ENCODE measurements at places on chromosomes 5 and 9.

DNA sequence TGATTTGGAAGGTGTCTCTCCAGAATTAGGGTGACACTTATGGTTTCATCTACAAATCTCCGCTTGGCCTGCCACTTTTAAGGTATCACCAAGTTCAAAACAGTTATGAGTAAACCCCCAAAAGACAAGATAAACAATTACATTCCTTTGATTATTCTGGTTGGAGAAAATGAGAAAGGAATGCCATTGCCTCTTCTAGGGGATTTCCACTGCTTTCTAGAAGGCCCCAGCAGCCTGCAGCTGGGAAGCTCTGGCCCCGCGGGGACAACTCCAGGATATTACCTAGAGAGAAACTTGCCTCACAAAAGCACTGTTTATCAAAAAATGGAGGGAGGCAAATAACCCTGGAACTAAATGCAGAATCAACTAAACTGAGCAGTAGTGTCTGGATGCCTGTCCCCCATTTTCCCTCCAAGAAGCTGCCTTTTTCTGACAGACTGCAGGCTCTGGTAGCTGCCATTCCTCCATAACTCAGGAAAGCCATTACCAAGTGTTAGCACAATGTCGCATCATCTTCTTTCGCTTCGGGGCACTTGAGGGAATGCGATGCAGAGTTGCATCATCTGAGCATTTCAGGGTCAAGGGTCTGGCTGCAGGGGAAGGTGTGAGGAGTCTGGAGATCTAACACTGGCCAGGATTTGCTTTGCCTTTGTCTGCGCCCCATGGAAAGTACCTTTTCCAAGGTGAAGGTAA is 71.5 kb upstream of the PLPP6 start:
- DNase-seq: no peak

- no peak for DNase-seq
Observed at GRCh38 chr5:15525703-15526275, 25.8 kb downstream of the FBXL7 start.

DNA sequence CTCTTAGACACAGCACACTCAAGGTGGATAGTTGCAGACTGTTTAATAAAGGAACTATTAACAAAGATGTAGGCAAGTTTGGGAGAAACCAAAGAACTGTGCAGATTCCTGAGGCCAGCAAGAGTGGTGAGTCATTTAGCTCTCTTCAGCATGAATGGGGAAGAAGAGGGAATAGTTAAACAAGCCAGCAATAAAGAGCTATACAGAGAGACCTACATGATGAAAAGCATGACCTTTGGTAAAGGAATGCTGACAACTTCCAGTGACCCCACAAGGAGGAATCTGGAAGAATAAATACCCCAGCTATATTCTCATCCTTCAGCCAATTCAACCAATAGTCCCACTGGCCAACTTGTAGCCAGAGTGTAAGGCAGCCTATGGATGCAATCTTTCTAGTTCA is 706.0 kb upstream of the GRAMD2B start:
- DNase-seq: no peak

GRCh38 chr5:177426566-177427210 is at the start of gene GRK6:
GRK6 (plus strand) TSS chr5:177426676; CDS start chr5:177426846, 170 bp downstream.
- DNase-seq: no peak

DNA sequence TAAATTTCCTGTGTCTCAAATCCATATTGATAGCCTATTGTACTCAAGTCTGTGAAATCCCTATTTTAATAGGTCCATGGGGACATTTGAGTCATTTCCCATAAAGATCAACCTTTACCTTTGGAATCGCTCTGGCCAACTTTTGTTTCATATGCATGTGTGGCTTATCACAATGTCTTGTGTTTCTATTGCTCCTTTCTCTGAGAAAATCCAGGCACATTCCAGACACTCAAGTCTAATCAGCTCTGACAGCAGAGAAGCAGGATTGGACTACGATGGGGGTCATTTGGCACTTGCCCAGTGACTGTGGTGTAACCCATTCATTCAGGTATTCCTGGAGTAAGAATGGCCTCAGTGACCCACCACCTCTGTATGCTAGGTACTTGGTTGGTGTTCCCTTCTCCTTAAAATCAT is 48.4 kb downstream of the ACTBL2 start:
- DNase-seq: no peak

- no peak for DNase-seq
Observed at GRCh38 chr9:136981588-136982231, 1.1 kb upstream of the LCNL1 start.

DNA sequence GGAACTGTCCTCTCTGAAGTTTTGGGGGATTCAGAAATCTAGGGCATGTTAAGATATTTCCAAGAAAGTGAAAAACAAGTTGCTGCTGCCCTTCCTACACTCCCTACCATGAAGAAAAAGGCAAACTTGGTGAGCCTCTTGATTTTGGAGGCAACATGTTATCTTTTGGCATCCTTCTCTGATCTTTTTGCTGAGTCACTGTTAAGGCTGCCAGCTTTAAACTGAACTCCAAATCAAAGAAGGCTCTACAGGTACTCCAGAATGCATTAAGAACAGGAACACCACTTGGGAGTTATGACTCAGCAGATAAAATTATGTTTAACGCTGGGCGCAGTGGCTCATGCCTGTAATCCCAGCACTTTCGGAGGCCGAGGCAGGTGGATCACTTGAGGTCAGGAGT is 24.0 kb downstream of the PCDHB15 start:
- no peak for DNase-seq

DNA sequence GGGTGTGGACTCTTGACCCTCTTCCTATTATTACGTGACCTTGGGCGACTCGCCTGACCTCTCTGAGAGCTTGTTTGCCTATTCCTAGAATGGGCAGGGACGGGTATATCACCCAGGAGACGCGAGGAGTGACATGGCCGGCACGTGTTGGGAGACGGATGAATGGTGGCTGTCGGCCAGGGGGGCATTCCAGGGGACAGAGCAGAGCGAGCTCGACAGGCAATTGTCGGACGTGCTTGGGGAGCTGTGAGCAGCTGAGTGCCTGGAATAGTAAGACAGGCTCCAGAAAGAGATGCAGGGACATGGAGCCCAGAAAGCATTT is 29.3 kb upstream of the UNC5A start:
- no peak for DNase-seq

- no peak for DNase-seq
Observed at GRCh38 chr5:60494635-60495034, 205.3 kb downstream of the DEPDC1B start.

DNA sequence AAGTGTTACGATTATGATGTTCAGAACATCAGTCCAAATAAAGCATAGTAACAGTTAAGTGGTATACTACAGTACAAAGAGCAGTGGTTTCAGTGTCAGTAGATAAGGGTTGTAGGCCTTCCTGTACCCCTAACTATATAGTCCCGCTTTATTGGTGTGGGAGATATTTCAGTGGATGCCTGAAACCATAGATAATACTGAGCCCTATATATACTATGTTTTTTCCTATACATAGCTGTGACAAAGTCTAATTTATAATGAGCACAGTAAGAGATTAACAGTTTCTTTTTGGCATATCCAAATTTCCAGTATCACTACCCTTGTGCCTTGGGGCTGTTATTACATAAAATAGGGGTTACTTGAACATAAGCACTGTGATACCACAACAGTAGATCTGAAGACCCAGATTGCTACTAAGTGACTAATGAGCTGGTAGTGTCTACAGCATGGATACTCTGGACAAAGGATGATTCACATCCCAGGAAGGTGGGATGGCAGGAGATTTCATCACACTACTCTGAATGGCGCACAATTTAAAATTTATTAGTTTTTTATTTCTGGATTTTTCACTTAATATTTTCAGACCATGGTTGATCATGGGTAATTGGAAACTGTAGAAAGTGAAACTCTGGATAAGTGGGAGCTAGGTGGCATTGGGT is 119.3 kb downstream of the RPS23 start:
- no peak for DNase-seq

- no peak for DNase-seq
Observed at GRCh38 chr9:133526721-133527321, 2.1 kb upstream of the MYMK start.

- DNase-seq: no peak
Observed at GRCh38 chr9:114098936-114099668, at the start of gene KIF12. KIF12 (minus strand) TSS chr9:114099292; CDS start chr9:114099276, 16 bp downstream.

- no peak for DNase-seq
Observed at GRCh38 chr5:97388794-97389193, 205.7 kb upstream of the RIOK2 start.

DNA sequence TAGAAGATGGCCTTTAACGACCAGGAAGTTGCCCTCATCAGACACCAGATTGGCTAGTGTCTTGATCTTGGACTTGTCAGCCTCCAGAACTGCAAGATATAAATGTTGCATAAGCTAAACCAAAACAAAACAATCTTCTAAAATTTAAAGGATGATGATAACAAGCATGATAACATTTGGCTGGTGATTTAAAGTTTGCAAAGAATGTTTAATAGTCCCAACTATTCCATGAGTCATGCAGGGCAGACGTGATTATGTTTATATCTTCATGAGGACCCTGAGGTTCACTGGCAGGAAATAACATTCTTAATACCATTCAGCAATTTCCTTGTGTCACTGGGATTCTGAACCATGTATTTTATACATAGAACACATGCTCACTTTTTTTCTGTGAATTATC is 319.8 kb downstream of the HCN1 start:
- DNase-seq: no peak

DNA sequence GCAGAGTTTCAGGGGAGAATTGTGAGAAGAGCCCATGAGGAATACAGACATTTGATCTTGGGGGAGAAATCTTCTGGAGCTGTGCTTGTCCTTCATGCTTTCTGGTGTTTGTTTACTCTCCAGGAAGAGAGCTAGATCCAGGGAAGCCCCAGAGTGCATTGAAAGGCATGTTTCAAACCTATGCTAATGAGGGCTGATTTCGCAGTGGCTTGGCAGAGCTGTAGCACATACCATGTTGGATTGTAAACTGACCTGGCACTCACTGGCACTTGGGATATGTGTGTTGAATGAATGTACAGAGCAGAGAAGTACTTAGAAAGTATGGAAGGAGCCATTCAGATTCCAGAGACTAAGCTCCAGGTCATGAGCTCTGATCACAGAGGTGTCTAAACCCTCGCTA is 30.9 kb downstream of the TNFSF8 start:
- no peak for DNase-seq

GRCh38 chr5:78624011-78624541 is 24.5 kb downstream of the LHFPL2 start:
- no peak for DNase-seq

- no peak for DNase-seq
Observed at GRCh38 chr5:122267185-122267584, 44.9 kb upstream of the SNCAIP start.

DNA sequence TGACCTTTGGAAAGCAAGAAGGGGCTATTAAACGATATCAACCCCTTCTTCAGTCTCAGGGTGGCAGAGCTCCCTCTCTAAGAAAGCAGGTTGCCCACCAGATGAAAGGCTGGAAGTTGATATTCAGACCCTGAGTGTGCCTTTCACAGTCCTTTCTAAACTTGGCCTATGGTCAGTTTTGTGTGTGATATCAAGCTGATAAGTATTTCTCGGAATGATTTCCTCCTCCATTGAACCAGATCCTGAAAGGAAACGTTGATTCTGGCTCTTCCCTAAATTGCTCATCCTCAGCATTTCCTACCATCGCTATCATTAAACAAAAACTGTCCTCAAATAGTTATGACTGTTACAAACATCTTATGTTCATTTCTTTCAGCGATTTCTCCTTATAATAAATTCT is 130.4 kb downstream of the CEMIP2 start:
- no peak for DNase-seq

DNA sequence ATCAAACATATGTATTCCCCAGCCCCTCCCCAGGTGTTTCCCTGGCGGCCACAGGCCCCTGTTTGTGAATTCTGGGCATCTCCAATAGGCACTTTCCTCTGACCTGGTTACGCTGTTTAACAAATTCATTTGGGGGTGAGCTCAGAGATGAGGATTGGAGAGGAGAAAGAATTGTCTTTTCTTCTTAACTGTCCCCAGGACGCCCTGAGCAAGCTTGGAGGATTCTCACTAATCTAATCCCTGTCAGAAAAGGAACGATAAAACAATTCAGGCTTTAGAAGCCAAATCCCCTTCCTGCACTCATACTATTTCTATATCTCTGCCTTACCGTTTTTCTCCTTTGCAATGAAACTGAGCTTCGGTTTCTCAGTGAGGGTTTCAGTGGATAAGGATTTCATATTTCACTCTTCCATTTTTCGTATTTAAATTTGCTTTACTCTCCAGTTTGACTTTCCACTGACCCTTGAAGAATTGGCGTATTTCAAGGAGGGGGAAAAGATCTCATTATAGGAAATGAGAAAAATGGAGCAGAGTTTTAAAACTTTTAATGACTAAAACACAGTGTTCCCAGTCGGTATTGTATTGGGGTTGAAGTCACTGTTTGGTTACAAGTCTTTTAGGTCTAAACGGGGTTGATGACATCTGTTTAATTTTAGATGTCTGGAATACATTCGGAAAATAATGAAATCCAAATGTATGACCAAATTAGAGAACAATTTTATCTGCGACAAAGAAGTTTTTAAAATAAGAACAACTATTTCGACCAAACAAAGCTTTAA is 180.1 kb downstream of the MACROH2A1 start:
- no peak for DNase-seq

- no peak for DNase-seq
Observed at GRCh38 chr9:37972351-37972848, 68.5 kb upstream of the SLC25A51 start.

GRCh38 chr5:104513121-104513602 is 950.6 kb upstream of the NUDT12 start:
- DNase-seq: peak; percentile 13

GRCh38 chr5:113519412-113519811 is 5.9 kb downstream of the YTHDC2 start:
- no peak for DNase-seq

- DNase-seq: no peak
Observed at GRCh38 chr5:126918615-126918957, 111.8 kb downstream of the MARCHF3 start.

DNA sequence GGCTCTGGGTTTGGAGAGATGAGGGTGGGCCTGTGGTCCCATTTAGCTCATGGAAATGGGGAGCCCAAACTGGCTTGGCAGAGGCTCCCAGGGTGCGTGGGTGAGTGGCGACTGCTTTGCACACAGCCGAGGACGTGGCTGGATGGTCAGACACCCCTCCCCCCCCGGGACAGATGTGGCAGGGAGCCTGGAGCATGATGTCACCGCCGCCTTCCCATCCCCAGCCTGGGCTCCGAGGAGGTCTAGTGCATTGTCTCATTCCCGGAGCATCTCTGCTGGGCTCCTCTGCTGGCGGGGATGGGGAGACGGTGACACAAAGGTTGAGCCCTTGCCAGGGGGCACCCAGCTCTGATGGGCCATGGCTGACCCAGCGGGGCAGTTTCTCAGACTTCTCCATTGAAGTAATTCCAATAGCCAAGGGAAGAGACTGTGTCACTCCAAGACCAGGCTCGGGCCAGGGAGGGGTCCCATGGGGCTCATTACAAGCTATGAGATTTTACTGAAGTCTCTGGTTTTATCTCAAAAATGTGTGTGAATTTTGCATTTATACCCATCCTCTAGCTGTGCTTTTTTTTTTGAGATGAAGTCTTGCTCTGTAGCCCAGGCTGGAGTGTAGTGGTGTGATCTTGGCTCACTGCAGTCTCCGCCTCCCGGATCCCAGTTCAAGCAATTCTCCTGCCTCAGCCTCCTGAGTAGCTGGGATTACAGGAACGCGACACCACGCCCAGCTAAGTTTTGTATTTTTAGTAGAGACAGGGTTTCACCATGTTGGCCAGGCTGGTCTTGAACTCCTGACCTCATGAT is 36.1 kb downstream of the HMCN2 start:
- no peak for DNase-seq

All from T1000 (cell line).